Trophoblast cell (in vitro differentiated cells and primary cell): ENCODE measurements at places on chromosomes 2 and 18.

GRCh38 chr2:101766871-101767739, 69.6 kb downstream of the MAP4K4 start:
- peak; percentile 79 for DNase-seq

GRCh38 chr2:135546436-135546835, 15.2 kb downstream of the R3HDM1 start:
- no peak for DNase-seq

DNA sequence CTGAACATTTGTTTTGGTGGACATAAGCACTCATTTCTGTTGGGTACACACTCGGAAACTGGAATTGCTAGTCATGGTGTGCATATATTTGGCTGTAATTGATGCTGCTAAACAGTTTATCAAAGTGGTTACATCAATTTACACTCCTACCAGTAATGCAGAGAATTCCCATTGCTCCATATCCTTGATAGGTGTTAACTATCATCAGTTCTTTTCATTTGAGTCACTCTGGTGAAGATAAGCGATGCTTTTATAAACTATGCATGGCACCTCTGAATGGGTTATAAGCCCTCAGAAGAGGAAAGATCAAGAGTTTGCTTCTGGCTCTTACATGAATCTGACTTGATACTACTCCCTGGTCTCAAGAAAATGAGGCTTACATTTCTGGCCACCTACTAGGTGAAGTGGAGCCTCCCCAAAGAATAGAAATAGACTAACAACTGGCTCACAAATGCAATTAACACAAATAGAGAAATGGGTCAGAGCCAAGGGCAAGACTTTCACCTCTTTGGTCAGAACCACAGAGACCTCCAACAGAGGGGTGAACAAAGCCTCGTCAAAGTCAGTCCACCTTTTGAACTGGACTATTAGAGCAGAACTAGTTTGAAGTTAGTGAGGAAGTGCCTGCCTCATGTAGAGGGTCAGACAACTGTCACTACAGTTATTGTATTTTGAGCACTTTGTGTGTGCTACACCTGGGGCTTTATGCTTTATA, 15.0 kb upstream of the STK17B start:
- no peak for DNase-seq

DNA sequence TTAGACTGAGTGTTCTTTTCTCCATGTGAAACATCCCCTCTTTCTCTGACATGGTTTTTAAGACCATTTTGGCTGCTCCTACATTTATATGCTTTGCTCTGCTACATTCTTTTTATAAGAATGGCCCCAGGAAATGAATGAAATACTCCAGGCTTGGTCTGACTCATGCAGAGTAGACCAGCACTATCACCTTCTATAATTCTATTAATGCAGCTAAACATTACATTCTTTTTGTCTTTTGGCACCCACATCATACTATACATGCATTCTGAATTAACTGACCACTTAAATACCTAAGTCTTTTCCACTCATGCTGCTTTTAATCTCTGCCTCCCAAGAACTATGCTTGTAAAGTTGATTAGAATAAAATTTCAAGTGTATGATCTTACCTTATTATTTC, 94.1 kb downstream of the AAK1 start:
- peak; percentile 92 for DNase-seq

DNA sequence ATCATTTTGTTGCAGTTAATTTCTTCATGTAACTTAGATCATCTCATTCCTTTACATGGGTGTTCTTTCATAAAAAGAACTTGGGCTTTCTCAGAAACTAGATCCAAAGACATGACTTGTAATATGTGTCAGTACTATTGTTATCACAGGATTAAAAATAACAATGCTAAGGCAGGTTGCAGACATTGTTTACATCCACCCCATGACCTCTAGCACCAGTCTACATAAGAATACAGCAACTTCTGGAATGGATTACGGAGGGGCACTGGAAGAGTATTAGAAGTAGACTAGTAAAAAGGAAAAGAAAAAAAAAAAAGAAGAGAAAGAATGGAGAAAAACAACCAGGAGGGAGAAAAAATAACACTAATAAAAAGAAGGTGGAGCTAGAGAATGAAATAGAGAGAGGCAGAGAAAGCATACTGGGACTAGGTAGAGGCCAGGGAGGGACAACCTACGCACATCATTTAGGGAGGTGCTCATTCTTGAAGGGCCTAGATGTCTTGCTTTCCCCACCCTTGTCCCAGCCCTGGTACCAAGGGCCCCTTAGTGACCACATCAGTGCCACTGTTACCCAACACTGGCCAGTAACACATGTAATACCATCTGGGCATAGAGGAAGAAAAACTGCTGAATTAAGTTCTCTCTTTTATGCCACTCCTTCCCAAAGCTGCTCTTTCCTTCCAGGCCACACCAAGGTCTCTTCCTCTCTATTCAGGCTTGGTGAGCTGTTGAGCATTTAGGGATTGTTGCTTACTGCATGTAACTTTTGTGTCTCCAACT, 70.6 kb upstream of the KLF7 start:
- DNase-seq, result no peak

- no peak for DNase-seq
These were observed 136.0 kb downstream of the PLCL1 start for GRCh38 chr2:197940382-197940781.

DNA sequence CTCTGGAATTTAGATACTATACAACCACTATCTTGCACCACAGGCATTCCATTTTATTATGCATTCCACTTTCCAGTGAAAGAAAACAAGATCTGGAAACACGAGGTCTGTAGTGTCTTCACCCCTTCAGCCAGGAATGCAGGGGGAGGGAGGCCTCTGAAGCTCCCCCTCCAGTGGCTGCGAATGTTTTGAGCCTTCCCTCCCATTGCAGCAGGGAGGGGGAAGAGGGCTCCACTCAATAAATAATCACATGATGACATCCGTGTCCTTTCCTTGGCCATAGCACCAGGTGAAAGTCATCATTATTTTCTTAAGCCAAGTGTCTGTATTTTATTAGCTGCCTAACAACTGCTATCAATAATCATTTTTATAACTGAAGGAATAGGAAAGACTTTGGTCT, 38.6 kb downstream of the ALPK2 start:
- peak; percentile 45 for DNase-seq

GRCh38 chr2:184835398-184835715, 237.0 kb downstream of the ZNF804A start:
- DNase-seq, result no peak

DNA sequence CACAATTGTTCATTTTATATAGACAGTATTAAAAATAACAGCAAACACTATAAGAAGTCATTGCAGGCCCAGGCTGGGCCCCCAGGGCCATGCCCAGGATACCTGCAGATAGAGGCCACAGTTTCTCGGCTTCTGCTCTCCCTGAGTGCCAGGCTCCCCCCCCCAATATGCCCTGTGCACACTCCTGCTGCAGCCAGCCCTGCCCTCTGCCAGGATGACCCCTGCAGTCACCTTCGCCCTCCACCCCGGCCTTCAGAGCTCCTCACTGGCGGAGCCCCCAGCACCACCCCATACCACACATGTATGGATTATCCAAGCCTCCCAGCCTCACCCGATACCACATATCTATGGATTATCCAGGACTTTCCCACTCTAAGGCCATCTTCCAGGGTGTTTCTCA, 104.5 kb downstream of the TPO start:
- DNase-seq, result no peak

DNA sequence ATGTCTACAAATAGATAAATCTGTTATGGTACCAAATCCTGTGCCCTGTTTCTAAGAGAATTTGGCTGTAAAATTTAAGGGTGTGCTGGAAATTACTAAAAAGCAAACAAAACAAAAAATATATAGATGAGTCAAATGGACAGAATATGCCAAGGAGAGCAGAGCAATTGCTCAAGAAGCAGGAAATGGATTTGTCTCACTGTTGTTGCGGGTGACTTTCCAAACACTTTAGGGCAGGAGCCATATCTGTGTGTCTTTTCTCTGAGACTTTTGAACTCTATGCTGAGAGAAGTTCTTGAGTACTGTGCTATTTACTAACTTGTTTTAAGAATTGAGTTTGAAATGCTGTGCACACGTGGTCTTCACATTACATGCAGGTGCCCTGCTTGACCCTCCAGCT, 221.7 kb downstream of the PHLPP1 start:
- no peak for DNase-seq

DNA sequence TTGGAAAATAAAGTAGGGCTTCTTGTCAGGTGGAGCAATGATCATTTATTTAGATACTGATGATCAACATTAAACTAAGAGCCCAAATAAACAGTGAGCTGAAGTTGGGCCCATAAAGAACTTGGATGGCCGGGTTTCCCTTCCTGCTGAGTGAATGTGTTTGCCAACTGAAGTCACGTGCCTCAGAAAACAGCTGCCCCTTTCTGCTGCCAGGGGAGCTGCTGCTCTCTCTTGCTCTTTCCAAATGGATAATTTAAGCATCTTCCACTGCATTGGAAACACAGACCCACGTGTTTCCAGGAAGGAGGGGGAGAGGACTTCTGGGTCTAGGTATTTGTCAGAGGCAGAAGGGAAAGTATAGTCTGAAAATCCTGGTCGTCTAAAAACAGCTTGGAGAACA, 22.9 kb upstream of the NCKAP5 start:
- no peak for DNase-seq

GRCh38 chr2:45458909-45459563, 152.0 kb downstream of the SRBD1 start:
- DNase-seq, result peak; percentile 72

GRCh38 chr2:112257575-112257974, 2.7 kb upstream of the ZC3H8 start:
- DNase-seq, result no peak

DNA sequence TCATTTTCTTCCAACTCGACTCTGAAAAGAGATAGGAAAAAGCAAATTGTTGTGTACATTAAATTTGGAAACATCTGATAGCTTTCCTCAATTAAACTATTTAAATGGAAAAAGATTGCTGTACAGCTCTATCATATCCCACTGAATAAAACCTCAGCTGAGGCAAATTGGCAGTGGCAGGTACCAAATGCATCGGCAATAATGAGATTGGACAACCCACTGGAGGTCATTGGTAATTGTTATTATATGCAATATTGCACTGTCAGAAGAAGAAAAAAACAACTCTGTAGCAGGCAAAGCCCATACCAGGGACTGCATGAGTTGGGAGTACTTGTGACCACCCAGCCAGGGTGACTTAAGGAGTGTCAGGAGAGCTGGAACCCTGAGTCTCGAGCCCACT, 291.6 kb upstream of the SKOR2 start:
- no peak for DNase-seq

DNA sequence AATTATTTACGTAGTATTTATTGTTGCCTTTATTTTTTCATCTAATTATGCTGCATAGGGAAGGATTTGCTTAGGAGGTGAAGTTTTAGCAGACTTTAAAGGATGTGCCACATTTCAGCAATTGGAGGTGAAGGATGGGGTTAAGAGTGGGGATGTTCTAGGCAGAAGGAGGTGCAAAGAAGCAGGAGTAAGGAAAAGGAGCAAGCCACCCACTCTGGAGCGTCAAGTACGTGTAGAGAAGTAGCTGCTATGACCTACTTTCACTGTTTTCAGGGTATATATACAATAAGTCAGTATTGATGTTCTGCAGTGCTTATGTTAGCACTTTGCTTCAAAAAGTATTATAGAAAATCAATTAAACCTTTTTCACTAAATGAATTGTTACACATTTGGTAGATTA, 34.4 kb downstream of the ITGAV start:
- DNase-seq, result no peak

DNA sequence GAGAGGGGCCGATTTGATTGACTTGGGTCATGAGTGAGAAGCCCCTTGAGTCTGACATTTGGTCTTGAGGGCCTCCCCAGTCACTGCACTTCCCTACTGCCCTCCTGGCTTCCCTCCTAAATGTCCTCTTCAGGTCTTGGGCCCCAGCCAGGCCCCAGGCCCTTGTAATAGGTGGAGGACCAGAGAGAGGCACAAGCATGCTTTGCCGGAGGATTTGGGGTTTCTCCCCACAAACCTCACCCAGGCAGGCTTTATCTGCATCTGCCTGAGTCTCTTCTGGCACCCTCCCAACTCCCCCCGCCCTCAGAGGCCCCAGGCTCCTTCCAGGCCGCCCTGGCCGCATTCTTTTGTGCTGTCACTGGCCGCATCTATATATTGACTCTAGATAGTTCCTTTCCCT, 270.7 kb downstream of the HAUS1 start:
- peak; percentile 7 for DNase-seq

- no peak for DNase-seq
These were observed 117.8 kb downstream of the DYM start for GRCh38 chr18:49342690-49343089.

- peak; percentile 91 for DNase-seq
These were observed 114.2 kb downstream of the ICA1L start for GRCh38 chr2:202757339-202757738.

- no peak for DNase-seq
These were observed 21.2 kb upstream of the IL1A start for GRCh38 chr2:112805542-112805941.

DNA sequence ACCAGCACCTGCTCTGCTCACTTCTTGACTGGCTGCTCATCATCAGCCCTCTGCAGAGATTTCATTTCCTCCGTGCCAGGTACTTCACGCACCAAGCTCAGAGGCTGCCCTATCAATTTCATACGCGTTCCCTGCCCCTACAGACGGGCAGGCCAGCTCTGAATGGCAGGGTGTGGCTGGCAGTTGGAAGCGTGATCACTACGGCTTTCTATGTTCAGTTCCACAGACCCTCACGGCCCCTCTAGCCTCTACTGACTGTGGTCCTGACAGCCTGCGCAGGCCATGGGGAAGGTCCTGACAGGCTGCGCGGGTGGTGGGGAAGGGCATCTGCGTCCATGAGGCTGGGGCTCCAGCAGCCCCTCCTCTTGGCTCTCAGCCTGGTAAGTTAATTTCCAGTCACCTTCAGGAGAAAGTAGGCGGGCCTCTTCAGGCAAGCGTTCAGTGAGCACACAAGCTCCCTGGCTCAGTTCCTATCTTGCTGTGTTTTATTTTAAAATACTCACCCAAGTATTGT, 154.8 kb downstream of the ZNF236 start:
- no peak for DNase-seq

DNA sequence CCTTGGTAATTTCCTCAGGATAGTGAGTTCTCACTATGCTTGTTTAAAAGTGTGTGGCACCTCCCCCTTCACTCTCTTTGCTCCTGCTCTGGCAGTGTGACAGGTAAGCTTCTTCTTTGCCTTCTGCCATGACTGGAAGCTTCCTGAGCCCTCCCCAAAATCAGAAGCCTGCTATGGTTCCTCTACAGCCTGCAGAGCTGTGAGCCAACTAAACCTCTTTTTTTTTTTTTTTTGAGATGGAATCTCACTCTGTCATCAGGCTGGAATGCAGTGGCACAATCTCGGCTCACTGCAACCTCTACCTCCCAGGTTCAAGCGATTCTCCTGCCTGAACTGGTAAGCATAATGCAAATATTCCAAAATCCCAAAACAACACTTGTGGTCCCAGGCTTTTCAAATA, 80.0 kb downstream of the SOWAHC start:
- DNase-seq, result peak; percentile 67

GRCh38 chr18:6174983-6175745, 239.5 kb downstream of the L3MBTL4 start:
- DNase-seq, result no peak
